ENCODE measurements at places on chromosomes 4 and X.

- DNase-seq: no peak
Measured at GRCh38 chr4:26785810-26786209, 74.8 kb upstream of the STIM2 start.

GRCh38 chrX:80184854-80185253 is 170.3 kb downstream of the TBX22 start:
- DNase-seq: no peak

GRCh38 chr4:8185295-8185694 is 13.8 kb upstream of the SH3TC1 start:
- no peak for DNase-seq

- no peak for DNase-seq
Measured at GRCh38 chr4:123555807-123556273, 159.2 kb downstream of the SPRY1 start.

DNA sequence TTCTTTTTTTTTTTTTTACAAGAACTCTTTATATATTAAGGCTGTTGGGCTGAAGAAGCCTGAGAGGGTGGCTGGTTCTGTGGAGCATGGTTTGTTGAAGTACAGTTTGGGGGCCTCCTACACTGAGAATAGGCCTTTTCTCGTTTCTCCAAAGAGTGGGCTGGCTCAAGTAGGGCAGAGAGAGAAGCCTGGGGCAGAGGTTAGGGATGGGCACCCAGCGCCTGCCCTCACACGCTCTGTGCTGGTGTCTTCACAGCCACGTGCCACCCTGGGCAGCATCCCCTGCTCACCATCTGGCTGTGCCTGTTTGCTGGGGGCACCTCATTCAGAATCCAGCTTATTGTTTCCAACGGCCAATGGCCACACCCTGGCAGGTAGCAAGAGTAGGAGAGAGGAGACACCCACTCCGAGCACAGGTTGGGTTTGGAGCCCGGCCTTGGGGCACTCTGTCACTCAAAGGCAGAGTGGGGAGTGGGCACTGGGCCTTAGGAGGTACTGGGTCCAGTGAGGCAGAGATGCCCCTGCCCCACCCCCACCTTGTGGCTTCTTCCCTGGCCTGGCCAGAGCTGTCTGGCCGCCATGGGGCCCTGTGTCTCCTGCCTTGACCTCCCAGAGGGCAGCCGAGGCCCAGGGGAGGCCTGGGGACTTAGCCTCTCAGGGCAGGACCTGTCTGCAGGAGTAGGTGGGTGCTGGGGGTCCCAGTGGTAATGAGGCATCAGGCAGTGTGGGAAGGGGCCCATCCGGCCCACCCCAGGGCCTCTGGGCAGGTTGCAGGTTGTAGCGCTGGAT is 2.9 kb downstream of the MSANTD1 start:
- no peak for DNase-seq

GRCh38 chrX:138775517-138775916 is 64.0 kb upstream of the FGF13 start:
- DNase-seq: no peak

DNA sequence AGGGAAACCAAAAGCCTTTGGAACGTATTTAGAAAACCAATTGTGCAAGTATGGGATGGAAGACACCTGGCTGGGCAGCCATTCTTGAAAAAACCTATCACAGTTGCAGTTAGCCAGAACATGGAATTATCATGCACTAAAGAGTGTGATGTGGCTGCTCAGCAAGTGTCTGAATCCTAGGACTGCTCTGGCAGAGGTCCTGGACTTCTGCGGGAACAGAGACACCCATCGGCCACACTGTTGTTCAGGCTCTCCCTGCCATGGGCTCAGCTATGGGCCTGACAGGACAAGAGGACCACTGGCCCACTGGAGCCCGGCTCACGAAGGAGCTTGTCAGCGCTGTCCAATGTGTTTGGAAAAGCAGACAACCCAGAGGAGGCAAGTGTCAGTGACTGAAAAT is 115.7 kb upstream of the GPC4 start:
- DNase-seq: no peak

DNA sequence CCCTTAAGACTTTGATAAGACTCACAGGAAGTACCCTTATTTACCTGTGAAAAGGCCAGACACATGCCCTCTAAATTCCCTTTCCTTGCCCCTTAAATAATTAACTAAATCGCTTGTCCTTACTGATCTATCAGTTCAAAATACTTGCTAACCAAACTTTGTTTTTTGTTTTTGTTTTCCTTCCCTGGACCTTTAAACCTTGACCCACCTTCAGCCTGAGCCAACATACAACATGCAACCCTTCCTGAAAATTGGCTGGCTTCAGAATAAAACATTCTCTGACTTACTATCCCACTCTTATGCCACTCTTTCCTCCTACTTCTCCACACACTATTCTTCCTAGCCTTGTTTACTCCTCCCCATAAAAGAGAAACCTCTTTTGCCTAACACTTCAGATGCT is 448.1 kb upstream of the TRAM1L1 start:
- no peak for DNase-seq

- DNase-seq: peak; percentile 33
Measured at GRCh38 chrX:23742174-23742696, 841 bp downstream of the ACOT9 start.

- DNase-seq: no peak
Measured at GRCh38 chrX:42686706-42687105, 91.3 kb downstream of the PPP1R2C start.

- no peak for DNase-seq
Measured at GRCh38 chr4:2587213-2587823, 50.9 kb downstream of the FAM193A start.

GRCh38 chrX:51395810-51396728 is 63.4 kb downstream of the NUDT10 start:
- peak; percentile 64 for DNase-seq

- DNase-seq: no peak
Measured at GRCh38 chr4:89039730-89040338, 17.2 kb downstream of the FAM13A start.

- no peak for DNase-seq
Measured at GRCh38 chr4:144288011-144288903, 147.7 kb upstream of the GYPA start.

- no peak for DNase-seq
Measured at GRCh38 chr4:137980641-137981040, 261.5 kb downstream of the SLC7A11 start.

- no peak for DNase-seq
Measured at GRCh38 chr4:119029847-119030535, 105.6 kb upstream of the MYOZ2 start.

GRCh38 chrX:153725832-153726285 is 1.2 kb downstream of the ABCD1 start:
- no peak for DNase-seq

DNA sequence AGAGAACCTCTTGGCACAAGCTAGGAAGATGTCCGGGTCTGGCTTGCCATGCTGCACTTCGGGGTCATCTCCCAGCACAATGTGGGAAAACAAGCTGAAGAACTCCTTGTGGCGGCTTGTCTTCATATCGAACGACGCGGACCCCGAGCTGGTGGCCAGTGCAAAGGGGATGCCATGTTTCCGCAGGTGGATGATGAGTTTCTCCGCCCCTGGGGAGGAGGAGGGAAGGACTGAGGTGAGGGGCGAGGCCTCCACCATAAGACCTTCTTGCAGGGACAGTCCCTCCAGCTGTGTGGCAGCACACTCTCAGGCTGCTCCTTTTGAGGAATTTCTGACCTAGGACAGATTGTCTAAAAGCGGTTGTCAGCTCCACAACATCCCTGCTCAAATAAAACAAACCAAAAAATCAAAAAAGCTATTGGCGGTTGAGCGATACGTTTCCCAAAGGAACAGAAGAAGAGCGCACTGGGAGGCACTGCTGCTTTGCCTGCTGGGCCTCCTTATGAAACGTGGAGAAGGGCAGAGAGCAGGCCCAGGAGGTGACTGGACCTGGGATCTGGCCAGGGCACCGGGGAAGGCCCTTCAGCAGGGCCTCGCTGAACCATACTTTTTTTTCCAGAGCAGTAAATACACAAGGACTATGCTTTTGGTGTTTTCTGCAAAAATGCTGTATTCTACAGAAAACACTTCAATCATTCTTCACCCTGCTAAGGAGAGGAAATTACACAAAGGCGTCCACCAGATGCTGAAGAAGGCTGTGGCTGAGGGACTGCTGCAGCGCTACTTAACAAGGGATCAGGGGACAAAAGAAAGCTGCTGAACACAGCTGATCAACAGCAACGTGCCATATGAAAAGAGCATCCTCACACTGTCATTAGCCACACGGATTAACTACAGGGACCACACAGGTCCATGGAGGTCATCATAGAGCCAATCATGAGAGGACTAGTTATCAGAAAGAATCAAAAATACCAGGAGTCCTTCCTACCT is 70.0 kb upstream of the STS start:
- no peak for DNase-seq

DNA sequence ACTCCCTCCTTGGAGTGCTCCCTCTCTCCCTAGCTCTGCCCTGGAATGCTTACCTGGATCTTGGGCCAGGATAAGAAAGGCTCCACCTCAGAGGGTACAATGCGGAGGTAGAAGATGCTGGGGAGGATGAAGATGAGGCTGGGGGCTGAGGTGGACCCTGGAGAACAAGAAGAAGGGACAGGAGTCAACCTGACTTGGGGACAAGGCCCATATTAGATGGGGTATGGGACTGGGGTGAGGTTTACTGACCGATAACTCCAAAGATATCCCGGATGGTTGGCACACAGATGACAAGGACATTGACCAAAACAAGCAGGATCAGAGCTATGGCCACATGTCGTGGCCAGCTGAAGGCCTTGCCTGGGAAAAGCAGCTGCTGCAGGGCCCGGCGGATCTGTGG is 10.6 kb downstream of the SLC38A5 start:
- DNase-seq: no peak

- no peak for DNase-seq
Measured at GRCh38 chr4:1790005-1790404, 3.1 kb upstream of the FGFR3 start.

- DNase-seq: no peak
Measured at GRCh38 chrX:45540181-45540580, 339.5 kb upstream of the DIPK2B start.

- DNase-seq: no peak
Measured at GRCh38 chr4:55272589-55272988, 73.5 kb upstream of the SRD5A3 start.

- no peak for DNase-seq
Measured at GRCh38 chrX:153901753-153902140, 2.7 kb upstream of the AVPR2 start.

DNA sequence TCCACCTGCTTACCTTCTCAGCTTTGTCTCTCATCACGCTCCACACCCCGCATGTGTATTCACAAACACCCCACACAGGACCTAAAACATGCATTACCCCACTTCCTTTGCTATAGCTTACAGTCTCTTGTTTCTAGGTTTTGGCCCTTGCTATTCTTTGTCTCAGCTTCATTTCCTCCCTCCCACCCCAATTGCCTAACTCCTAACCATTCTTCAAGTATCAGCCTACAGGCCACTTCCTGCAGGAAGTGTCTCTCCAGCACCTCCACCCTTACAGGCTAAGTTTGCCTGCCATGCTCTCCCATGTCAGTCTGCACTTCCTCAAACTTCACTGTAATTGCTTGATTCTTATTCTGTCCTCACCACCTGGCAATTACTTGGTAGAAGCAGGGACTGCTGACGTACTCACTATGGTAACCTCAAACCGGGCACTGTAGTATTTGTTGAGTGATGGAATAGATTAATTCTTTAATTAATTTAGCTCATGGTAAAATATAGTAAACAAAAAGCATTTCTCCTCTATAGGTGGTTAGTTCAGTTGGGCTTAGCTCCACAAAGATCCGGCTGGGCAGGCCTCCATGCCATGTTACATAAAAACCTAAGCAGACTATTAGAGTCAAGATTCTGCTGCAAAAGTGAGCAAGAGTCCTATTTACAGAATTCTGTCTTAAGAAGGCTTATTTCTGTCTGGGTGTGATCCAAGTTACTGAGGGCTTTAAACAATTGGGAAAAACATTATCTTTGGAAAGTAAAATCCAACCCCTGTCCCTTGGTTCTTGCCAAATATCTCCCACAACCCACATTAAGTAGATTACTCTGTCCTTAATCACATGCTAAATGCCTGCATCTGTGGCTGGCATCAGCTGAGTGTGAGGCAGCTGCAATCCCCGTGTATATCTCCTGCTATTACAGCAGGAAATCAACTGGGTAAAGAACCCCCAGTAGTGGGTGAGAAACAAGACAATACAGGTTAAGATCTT is 124.7 kb upstream of the CPEB2 start:
- DNase-seq: peak; percentile 20

- no peak for DNase-seq
Measured at GRCh38 chrX:66632473-66632872, 6.4 kb downstream of the EDA2R start.

DNA sequence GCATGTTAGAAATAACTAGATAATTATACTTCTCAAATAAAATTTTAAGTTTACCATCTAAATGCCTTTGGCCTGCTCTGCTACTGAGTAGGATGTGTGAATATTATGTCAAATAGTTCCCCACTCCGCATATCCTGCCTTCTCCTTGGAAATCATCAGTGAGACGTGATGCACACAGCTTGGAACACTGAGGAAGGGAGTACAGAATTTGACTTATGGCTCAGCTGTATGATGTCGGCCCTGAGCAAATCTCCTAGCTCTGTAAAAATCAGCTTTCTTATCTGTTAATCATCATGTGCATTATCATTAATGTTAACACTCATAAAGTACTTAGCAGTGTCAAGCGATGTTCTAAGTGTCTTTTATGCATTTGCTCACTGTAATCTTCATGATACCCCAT is 241.0 kb upstream of the ANKRD50 start:
- DNase-seq: no peak

GRCh38 chr4:61750810-61751209 is 550.7 kb downstream of the ADGRL3 start:
- DNase-seq: no peak

GRCh38 chr4:94358101-94358500 is 15.5 kb upstream of the HPGDS start:
- no peak for DNase-seq

- no peak for DNase-seq
Measured at GRCh38 chr4:139669890-139670289, 4.3 kb downstream of the MGST2 start.

- no peak for DNase-seq
Measured at GRCh38 chrX:13985697-13986435, 43.8 kb downstream of the GEMIN8 start.

- no peak for DNase-seq
Measured at GRCh38 chrX:3548765-3549391, 164.6 kb downstream of the PRKX start.
